Stimulated activated effector memory CD8-positive, alpha-beta T cell treated with anti-CD3 and anti-CD28 coated beads, Interleukin-12 subunit alpha, Interleukin-12 subunit beta, amount 100 ng/mL, for 72 hours (primary cell): ENCODE measurements at places on chromosomes 5 and 9.
A peak's percentile ranks its signal among the peaks of the same experiment; 100 is the strongest.

DNA sequence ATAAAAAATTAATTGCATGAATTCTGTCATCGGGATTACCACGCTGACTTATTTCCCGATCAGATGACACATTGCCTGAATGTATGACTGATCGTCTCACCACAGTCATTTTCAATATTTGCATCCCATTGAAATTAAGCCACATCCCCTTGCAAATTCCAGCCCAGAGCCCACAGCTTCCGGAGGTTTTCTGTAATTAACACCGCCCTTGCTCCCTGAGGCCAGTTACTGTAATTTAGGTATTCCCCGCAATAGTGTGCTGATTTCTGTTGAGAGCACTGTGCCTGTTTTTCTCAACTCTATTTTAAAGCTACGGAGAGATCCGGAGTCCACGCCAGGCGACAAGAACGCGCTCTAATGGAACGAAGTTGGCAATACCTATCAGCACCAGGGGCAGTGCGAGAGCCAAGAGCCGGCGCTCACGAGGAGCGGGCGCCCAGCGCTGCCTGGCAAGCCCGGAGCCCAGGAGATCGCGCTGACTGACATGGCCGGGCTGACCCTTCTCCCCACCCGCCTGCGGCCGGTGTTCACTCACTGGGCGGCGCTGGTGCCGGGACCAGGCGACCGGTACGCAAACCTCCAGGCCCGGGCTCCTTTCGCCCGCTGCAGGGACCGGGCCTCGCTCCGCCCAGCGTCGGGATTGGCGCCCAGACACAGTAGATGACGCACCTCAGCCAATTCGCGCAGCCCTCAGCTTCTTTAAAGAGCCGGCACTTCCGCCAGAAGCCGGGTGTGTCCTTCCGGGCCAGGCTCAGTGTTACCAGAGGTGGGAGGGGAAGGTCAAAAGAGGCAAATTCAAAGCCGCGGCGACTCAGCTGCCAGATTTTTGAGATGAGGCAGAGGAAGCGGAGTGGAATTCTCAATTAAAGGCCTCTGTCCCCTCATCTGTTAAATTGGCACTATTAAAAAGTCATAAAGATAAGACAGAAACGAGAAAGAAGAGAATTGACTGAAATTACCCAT lies at the start of gene PLGRKT:
Gene PLGRKT, minus strand, starts transcription at position 672 of the 963 bp plus-strand sequence. CDS start 5,948 bp downstream, outside the sequence.
- peak; percentile 71 for DNase-seq

DNA sequence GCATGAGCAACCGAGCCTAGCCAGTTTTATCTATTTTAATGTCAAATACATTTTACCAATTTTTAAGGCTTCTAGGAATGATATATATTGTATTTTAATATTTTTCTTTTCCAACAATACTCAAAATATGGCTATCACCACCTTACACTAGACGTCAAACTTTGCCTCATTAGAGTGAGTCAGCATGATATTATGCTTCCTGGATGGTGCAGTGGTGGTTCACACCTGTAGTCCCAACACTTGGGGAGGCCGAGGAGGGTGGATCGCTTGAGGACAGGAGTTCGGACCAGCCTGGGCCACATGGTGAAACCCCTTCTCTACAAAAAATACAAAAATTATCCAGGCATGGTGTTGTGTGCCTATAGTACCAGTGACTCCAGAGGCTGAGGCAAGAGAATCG lies 7.3 kb upstream of the CDC14B start:
- DNase-seq, result no peak

DNA sequence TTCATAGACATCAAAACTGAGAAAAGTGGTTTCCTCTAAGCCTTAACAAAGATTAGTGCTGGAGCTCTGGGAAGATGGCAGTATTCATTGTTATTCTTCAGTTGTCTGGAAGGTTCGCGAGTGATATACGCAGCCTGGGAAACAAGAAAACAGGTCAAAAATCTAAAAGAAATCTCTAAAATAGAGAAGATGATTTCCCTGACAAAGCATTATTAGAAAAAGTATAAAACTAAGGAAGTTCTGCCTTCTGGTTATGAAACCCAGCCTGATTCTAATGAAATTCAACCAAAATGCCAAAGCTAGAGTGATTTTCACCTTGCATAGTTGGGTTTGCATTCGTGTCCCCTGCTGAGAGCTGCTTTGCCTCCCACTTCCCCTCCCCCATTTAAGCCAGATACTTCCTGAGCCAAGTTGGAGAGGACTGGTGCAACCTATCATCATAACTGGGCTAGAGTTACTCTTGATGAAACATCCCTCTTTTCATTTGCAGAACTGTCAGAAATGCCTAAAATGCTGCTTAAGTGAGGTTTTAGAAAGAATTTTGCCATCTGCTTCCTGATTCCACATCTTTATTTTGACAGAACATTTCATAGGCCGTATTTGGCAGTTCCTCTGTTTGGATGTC lies 48.4 kb downstream of the NDFIP1 start:
- DNase-seq, result no peak

DNA sequence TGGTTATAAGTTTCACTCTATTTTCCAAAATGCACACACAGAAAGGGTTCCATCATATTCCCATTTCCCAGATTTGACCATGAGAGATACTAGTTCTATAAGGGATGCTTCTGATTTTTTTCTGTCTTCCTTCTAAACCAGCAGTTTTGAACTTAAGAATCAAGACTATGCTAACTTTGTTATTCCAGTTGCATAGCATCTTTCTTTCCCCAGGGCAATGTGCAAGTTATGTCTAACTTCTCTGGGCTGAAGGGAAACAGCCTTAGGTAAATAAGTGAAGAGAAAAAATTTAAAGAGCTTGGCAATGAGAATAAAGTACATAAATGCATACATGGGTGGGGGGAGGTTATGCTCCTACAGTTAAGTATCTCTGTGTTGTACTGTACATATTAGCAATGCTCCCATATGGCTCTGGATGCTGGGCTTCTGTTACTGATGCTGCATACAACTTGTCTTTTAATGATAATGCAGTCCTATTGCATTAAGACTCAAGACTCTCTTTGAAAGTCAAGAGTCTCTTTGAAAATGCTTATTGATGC lies 125.8 kb upstream of the SLC12A2 start:
- no peak for DNase-seq

DNA sequence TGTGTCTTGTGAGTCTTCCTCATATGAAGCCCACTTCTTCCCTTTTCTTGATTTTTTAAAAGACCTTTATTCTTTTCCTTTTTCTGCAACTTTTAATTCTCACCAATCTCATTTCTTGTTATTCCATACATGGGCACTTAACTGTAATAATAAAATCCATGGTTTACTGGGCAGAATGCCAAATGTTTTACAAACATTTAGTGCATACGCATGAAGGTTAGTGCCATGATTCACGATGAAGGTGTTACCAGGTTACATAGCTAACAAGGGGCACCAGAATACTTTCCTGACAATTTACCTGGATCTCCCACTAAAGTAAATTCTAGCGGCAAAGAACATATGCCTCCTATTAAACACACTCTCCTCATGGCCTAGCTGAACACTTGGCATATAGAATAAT lies 28.5 kb downstream of the MAN2A1 start:
- DNase-seq, result no peak

GRCh38 chr5:106510321-106510720 lies 1160.4 kb downstream of the EFNA5 start:
- no peak for DNase-seq

- DNase-seq, result no peak
Observed at GRCh38 chr5:135131801-135132680, 98.0 kb upstream of the PITX1 start.

- no peak for DNase-seq
Observed at GRCh38 chr5:101102506-101102905, 199.4 kb upstream of the ST8SIA4 start.

GRCh38 chr9:136172412-136173079 lies 32.4 kb downstream of the LHX3 start:
- DNase-seq, result no peak

GRCh38 chr9:122095010-122095767 lies 2.1 kb upstream of the TTLL11 start:
- peak; percentile 76 for DNase-seq

DNA sequence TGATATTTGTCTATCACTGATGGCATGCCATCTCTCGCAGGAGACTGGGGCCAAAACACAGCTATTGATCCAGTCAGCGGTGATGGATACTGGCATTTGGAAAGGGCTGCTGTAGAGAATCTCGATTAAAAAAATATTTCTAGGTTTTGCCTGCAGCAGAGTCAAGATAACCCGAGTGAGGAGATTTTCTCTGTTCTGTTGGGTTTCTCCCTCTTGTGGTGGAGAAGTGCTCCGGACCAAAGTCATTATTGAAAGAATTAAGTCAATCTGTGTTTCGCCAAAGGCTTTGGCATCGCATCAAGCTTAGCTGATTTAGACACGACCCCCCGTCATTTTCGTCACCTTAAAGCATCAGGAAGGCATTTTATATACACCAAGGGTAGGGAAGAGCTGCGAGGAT lies 97.1 kb upstream of the IRX2 start:
- DNase-seq, result no peak

DNA sequence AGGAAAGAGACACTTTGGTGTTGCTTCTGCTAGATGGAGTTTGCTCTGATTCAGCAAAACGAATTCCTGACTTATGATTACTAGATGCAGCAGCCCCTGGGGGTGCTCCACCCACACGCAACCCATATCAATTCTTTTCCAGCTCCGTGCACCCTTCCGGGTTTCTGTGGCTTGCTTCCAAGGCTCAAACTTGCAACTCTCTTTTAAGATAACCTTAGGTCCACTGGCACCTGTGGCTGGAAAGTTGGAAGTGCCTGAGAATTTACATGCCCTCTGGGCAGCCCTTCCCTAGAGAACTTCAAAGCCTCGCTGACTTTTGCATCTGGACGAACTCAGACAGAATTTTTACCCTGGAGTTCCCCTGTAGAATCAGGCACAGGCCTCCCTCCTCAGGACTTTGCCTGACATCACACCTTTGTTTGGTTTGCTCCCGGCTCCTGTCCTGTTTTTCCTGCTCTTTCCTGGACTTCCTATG lies 224.9 kb downstream of the SNX18 start:
- no peak for DNase-seq
